ENCODE measurements at places on chromosomes 4 and X.

DNA sequence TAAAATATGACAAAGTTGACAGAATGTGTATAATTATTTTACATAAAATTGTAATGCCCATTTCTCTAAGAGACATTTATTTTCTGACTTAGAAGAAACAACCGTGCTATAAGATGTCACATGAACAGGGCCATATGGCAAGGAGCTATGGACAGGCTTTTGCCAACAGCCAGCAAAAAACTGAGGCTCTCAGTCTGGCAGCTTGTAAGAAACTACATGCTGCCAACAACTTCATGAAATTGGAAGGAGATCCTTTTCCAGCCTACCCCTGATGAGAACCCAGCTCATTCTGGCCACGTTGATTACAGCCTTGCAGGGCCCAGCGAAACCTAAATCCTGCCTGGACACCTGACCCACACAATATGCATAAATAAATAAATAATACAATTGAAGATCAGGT, 250.3 kb upstream of the ARSJ start:
- no peaks in the 10 kb centered on the region for H3K27me3 ChIP-seq
- H3K27ac ChIP-seq: no peak overlapping the region
- H3K36me3 ChIP-seq: no peaks in the 10 kb centered on the region
- H3K4me1 ChIP-seq: no peaks in the 10 kb centered on the region
- no peak for DNase-seq

GRCh38 chr4:128322986-128323385, 35.4 kb upstream of the PGRMC2 start:
- H3K36me3 ChIP-seq: no peaks in the 10 kb centered on the region
- H3K27ac ChIP-seq: no peak overlapping the region
- DNase-seq: no peak
- no peak overlapping the region for H3K4me3 ChIP-seq

GRCh38 chrX:130626521-130626920, 224.7 kb downstream of the RBMX2 start:
- no peak overlapping the region for H3K4me3 ChIP-seq
- no peaks in the 10 kb centered on the region for H3K36me3 ChIP-seq
- H3K4me1 ChIP-seq: no peaks in the 10 kb centered on the region
- no peak for DNase-seq
- H3K27ac ChIP-seq: no peak overlapping the region

DNA sequence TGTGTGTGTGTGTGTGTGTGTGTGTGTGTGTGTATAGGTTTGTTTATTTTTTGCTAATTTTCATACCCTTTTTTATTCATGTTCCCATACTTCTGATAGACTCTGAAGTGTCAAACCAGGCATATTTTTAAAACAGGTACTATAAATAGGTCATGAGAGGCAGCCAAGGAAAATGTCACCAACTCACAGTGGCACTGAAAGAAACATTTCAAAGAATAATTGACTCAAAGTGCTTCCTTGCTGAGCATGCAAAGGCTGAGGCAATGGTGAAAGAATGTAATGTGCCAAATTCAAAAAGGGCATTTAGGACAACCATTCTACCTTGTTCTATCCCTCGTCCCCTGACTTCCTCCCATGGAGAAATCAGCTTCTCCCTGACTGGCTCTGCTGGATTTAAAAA, 95.5 kb downstream of the EIF4E start:
- no peak overlapping the region for H3K4me3 ChIP-seq
- no peak overlapping the region for H3K27ac ChIP-seq
- no peaks in the 10 kb centered on the region for H3K4me1 ChIP-seq
- DNase-seq: no peak

- no peaks in the 10 kb centered on the region for H3K4me1 ChIP-seq
- DNase-seq: no peak
- no peaks in the 10 kb centered on the region for H3K27me3 ChIP-seq
- H3K4me3 ChIP-seq: no peak overlapping the region
Observed at GRCh38 chrX:67892401-67892800, 348.6 kb downstream of the AR start.

- H3K4me1 ChIP-seq: peaks cover 24% of the 10 kb centered on the region
- H3K4me3 ChIP-seq: no peak overlapping the region
- no peak for DNase-seq
- H3K27me3 ChIP-seq: no peaks in the 10 kb centered on the region
- H3K27ac ChIP-seq: peak overlapping the region; percentile 98
Observed at GRCh38 chr4:88286897-88287296, 2.5 kb upstream of the PPM1K start.

GRCh38 chrX:37697169-37697760, 11.7 kb downstream of the XK start:
- no peaks in the 10 kb centered on the region for H3K36me3 ChIP-seq
- no peak for DNase-seq
- H3K4me1 ChIP-seq: no peaks in the 10 kb centered on the region

DNA sequence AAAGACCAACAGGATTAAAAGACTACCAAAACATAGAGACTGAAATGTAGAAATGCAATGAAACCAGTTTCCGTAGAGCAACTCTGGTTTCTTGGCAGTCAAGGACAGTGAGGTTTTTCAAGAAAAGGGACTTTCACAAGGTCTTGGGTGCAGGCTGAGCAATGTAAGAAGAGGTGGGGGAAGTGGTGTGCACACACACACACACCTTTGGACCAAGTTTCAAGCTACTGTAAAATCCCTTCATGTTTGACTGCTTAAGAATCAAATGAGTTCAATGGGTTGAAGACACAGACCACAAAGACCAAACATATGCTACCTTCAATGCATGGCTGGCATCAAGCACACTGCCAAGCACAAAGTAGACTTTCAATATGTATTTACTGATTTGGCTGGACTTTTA, 17.8 kb upstream of the MCF2 start:
- H3K4me3 ChIP-seq: no peak overlapping the region
- H3K27me3 ChIP-seq: no peaks in the 10 kb centered on the region
- DNase-seq: no peak

- no peak overlapping the region for H3K27ac ChIP-seq
- H3K4me1 ChIP-seq: no peaks in the 10 kb centered on the region
- H3K36me3 ChIP-seq: no peaks in the 10 kb centered on the region
- H3K4me3 ChIP-seq: no peak overlapping the region
Observed at GRCh38 chrX:23879380-23880090, 28.2 kb downstream of the APOO start.

GRCh38 chr4:70954032-70954431, 39.4 kb upstream of the DCK start:
- no peaks in the 10 kb centered on the region for H3K4me1 ChIP-seq

DNA sequence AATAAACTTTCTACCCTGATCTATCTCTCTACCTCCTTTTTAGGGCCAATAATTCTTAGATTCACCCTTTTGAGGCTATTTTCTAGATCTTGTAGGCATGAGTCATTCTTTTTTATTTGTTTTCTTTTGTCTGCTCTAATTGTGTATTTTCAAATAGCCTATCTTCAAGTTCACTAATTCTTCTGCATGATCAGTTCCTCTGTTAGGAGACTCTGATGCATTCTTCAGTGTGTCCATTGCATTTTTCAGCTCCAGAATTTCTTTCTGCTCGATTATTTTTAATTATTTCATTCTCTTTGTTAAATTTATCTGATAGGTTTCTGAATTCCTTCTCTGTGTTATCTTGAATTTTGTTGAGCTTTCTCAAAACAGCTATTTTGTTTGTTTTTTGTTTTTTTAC, 11.3 kb downstream of the CXorf58 start:
- DNase-seq: no peak
- no peaks in the 10 kb centered on the region for H3K27me3 ChIP-seq
- H3K27ac ChIP-seq: no peak overlapping the region
- no peak overlapping the region for H3K4me3 ChIP-seq
- H3K36me3 ChIP-seq: no peaks in the 10 kb centered on the region

GRCh38 chrX:45554736-45555135, 354.1 kb upstream of the DIPK2B start:
- H3K36me3 ChIP-seq: no peaks in the 10 kb centered on the region
- H3K4me3 ChIP-seq: no peak overlapping the region
- no peaks in the 10 kb centered on the region for H3K27me3 ChIP-seq
- no peak overlapping the region for H3K27ac ChIP-seq

GRCh38 chr4:7811536-7812191, 128.0 kb downstream of the AFAP1 start:
- H3K4me3 ChIP-seq: no peak overlapping the region
- peaks cover 29% of the 10 kb centered on the region for H3K36me3 ChIP-seq
- no peaks in the 10 kb centered on the region for H3K27me3 ChIP-seq

- H3K27me3 ChIP-seq: no peaks in the 10 kb centered on the region
- H3K4me3 ChIP-seq: no peak overlapping the region
- H3K27ac ChIP-seq: no peak overlapping the region
- no peaks in the 10 kb centered on the region for H3K4me1 ChIP-seq
- H3K36me3 ChIP-seq: no peaks in the 10 kb centered on the region
- no peak for DNase-seq
Observed at GRCh38 chrX:51975811-51976210, 82.4 kb downstream of the MAGED1 start.

Measured in tibial artery (tissue), 4 donors.